ENCODE measurements at places on chromosomes 13 and 19.
A peak's percentile ranks its signal among the peaks of the same experiment; 100 is the strongest.

DNA sequence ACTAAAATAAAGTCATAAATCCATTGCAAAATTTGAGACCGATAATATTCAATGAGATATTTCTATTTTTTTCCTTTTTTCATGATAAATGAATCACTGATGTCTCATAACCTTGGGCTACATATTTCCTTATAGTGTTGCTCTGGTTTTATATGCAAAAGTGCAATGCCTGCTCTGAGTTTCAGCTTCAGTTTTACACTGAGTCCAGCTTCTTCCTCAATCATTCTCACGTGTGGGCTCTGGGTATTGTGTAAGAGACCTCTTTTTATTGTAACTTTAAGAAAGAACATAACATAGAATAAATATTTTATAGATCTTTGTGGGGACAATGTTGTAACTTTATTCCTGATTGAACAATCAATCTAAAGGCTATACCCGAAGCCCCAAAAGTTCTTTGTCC, 280.2 kb upstream of the EDNRB start:
- no peak for DNase-seq

DNA sequence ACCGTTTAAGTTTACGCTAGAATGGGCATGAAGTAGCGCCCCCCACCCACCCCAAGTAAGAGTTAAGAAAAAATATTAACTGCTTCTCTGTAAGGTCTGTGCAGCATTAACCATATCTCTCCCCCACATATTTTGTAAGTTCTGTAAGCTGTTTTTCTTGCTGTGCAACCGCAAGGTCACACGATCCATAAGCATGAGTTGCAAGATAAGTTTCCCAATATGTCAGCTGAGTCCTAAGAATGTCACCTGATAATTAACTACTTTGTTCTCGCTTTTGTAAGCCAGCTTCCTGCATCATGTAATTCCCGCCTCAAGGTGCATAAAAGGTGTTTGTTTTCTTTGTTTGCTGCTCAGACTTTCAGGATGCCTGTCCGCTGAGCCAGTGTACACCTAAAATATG, 187.0 kb downstream of the MYO16 start:
- no peak for DNase-seq

DNA sequence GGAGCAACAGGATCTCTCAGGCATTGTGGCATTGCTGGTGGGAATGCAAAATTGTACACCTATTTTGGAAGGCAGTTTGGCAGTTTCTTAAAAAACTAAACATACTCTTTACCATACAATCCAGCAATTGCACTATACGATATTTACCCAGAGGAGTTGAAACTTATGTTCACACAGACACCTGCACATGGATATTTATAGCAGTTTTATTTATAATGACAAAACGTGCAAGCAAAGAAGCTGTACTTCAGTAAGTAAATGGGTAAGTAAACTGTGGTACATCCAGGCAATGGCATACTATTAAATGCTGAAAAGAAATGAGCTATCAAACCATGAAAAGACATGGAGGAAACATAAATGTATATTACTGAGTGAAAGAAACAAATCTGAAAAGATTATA, 71.6 kb upstream of the UBAC2 start:
- no peak for DNase-seq

- no peak for DNase-seq
Observed at GRCh38 chr19:29943615-29944014, 1.6 kb downstream of the URI1 start.

- no peak for DNase-seq
Observed at GRCh38 chr13:46575301-46575771, 22.4 kb downstream of the LRCH1 start.

GRCh38 chr19:47447470-47448359, 24.0 kb downstream of the SLC8A2 start:
- DNase-seq, result peak; percentile 74

GRCh38 chr19:14116525-14116917, 1.0 kb downstream of the PRKACA start:
- DNase-seq, result no peak

DNA sequence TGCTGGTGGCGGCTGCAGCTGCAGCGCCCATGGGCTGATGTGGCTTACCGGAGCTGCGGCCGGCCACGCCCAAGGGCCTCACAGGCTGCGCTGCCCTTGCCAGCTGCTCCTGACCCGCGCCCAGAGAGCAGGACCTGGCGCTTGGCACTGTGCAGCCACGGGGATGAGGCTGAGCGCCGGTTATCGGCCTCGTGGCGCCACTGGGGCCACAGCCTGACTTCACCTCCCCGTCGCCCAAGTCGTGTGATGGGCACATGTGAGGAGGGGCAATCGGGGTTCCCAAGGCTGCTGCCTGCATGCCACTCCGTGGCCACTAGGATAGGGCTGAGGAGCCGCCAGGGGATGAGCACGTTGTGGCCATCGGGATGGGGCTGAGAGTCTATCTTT, 77.2 kb upstream of the PABPC3 start:
- no peak for DNase-seq

GRCh38 chr13:65965501-65965900, 1264.6 kb downstream of the PCDH9 start:
- DNase-seq, result no peak

- DNase-seq, result no peak
Observed at GRCh38 chr19:3369337-3370213, 3.2 kb downstream of the NFIC start.

DNA sequence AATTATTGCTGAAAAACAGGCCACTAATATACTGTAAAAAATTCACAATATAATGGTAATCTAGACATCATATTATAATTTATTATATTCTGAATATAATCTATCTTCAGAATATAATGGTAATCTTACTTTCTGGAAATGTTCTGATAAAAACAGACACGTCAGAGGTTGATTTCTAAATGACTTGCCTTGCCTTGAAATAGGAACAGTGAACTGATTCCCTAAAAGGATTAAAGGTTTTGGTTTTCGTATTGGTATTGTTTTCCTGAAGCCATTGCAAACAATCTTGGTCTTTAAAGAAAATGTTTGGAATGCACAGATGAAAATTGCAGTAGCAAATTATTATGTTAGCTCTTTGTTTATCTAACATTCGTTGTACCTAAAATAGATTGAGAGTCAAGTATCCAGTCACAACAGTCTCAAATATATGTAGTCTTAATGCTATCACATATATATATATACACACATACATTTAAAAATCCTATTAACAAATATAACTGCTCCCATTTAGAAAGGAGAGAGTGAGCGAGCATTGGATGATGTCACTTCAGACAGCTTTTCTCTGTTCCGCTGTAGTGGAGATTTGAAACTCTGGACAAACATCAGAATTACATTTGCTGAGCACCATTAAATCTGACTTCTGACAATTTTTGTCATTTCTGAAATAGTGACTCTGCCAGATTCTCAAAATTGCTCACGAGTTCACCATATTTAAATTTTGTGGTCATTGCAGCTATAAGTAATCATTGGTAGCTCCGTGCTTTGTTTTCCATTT, 1.7 kb downstream of the ITM2B start:
- no peak for DNase-seq

- DNase-seq, result no peak
Observed at GRCh38 chr13:42569576-42570344, 4.2 kb upstream of the TNFSF11 start.

DNA sequence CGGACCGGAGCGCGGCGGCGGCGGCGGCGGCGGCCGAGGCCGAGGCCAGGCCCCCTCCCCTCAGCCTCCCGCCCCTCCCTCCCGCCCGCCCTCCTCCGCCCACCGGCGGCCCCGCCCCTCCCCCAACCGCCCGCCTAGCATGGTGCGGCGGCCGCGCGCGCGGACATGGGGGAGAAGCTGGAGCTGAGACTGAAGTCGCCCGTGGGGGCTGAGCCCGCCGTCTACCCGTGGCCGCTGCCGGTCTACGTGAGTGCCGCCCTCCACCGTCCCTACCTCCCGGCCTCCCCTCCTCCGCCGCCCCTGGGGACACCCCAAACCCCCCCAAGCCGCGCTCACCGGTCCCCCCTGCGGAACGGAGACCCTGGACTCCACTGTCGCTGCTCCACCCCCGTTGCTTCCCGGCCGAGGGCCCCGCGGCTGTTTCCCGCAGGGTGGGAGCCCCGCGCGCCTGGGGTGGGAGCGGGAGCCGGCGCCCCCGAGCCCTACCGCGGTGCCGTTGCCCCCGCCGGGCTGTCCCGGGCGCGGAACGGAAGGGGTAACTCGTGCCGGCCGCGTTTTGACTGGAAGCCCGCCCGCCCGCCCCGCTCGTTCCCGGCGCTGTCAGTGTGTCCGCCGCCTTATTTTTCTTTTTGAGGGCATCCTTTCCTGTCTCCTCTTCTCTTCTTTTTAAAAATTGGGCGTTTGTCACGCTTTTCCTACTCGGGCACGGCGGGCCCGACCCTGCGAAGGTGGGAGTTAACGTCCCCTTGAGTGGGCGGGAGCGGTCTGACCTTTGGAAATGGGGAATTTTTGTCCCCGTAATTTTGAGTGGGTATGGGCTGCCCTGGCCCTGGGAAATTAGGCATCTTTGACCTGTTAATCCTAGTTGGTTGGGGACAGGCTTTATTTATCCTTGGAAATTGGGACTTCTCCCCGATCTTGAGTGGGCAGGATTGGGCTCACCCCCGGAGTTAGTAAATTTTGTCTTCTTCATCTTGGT, 576 bp downstream of the DOT1L start:
- no peak for DNase-seq

- no peak for DNase-seq
Observed at GRCh38 chr13:20006206-20006605, 47.7 kb downstream of the ZMYM2 start.

- DNase-seq, result no peak
Observed at GRCh38 chr13:41017817-41018601, 1.1 kb downstream of the ELF1 start.

DNA sequence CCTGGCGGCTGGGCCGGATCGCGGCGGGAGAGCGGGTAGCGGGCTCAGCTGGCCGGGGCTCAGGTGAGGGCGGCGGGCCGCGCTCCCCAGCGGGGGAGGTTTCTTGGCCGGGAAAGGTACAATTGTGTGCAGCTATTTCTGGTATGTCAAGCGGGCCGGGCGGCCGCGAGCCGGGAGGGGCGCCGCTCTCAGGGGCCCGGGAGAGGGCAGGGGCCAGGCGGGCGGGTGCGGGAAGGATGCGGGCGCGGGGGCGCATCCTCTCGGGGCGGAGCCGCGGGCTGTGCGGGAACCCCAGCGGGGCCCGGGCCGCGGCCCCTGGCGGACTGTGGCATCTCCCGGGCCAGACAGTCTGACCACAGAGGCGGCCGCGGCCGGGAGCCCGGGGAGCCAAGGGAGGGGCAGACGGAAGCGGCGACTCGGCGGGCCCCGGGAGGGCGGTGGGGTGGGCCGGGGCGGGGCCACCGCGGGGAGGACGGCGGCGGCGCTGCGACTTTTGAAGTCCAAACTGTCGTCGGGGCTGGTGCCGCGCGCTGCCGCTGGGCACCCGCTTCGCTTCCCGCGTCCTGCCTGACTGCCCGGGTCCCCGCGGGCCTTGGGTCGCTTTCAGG, at the start of gene LMO7:
TSS of gene LMO7 (plus strand) at position 503 of the 608 bp plus-strand sequence. CDS start 328 bp downstream, outside the sequence.
- DNase-seq, result peak; percentile 52

GRCh38 chr19:7564866-7565265, 29.3 kb downstream of the PNPLA6 start:
- no peak for DNase-seq

DNA sequence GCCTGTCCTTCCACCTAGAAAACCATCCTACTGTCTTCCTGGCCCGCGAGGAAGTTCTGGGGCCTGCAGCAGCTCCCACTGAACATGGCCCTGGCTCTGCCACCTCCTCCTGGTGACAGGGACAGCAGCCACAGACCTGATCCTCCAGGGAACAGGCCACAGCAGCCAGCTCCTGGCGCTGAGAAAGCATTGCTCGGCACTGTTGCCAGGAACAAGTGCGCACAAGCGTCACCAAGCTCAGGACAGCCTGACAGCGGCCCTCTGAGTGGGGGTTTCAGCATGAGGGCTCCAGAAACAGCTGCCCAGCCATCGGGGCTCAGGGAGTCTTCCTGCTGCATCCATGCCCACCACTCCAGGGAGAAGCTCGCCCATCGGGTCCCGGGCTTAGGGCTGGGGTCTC, 21.9 kb downstream of the AP3D1 start:
- DNase-seq, result no peak

- DNase-seq, result no peak
Observed at GRCh38 chr13:100273552-100273951, 184.7 kb downstream of the PCCA start.

GRCh38 chr13:31818236-31818635, 78.9 kb downstream of the RXFP2 start:
- DNase-seq, result no peak

DNA sequence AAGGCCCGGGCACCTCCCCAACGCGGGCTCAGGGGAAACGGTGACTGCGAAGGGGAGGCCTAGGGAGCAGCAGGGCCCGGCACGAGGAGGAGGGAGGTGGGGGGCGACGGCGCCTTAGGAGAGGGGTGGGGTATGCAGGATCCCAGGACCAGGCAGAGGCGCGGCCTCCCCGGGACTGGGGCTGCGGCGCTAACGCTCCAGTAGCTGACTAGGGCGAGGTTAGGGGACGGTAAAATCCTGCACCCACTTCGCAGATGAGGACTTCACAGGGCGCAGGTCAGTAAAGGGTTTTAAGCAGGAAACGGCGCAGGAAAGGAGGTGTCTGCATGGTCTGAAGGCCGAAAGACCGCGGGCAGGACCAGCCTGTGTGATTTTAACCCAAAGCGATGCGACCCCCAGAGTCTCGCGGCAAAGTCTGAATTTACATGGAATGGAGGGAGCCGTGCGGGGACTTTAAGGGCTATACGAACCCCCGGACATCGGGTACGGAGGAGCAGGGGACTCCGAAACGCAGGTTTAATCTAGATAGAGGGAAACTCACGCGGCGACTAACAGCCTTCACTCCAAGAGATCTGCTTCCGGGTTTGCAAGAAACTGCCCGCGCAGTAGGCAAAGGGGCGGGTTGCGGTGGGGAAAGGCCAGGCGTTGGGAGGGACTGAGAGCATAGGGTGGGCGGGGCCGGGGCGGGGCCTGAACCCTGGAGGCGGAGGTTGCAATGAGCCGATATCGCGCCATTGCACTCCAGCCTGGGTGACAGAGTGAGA, at the start of gene ZNF665:
TSS of gene ZNF665 (minus strand) at position 588 of the 764 bp plus-strand sequence. CDS start 10,460 bp downstream, outside the sequence.
- peak; percentile 72 for DNase-seq

- no peak for DNase-seq
Observed at GRCh38 chr19:35279985-35280821, 2.1 kb upstream of the HAMP start.

GRCh38 chr13:24074678-24075077, 85.8 kb upstream of the SPATA13 start:
- DNase-seq, result no peak

- no peak for DNase-seq
Observed at GRCh38 chr19:28456708-28457320, 756.1 kb downstream of the UQCRFS1 start.

DNA sequence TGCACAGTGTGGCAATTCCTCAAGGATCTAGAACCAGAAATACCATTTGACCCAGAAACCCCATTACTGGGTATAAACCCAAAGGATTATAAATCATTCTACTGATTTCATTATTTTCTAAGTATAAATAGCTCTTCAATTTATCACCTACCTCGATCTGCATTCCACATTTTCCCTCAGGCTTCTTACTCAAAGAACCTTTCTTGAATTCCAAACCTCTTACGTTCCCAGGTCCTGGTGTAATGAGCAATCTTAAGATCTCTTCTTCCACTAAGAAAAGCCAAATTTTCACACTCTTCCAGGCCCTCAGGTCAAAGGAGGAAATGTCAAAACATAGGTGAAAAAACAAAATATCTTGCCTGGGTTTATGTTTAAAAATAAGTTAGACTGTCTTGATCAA, 237.3 kb upstream of the GPC6 start:
- no peak for DNase-seq

All from activated CD4-positive, CD25-positive, alpha-beta regulatory T cell treated with anti-CD3 and anti-CD28 coated beads, Interleukin-2, amount 50 U/mL, for 72 hours (primary cell).